Activated CD4-positive, alpha-beta T cell treated with anti-CD3 and anti-CD28 coated beads, Interleukin-2, amount 50 U/mL, for 24 hours (primary cell): ENCODE measurements at places on chromosomes 5 and 9.

GRCh38 chr5:95735406-95735805, 4.3 kb downstream of the RHOBTB3 start:
- no peak for DNase-seq

DNA sequence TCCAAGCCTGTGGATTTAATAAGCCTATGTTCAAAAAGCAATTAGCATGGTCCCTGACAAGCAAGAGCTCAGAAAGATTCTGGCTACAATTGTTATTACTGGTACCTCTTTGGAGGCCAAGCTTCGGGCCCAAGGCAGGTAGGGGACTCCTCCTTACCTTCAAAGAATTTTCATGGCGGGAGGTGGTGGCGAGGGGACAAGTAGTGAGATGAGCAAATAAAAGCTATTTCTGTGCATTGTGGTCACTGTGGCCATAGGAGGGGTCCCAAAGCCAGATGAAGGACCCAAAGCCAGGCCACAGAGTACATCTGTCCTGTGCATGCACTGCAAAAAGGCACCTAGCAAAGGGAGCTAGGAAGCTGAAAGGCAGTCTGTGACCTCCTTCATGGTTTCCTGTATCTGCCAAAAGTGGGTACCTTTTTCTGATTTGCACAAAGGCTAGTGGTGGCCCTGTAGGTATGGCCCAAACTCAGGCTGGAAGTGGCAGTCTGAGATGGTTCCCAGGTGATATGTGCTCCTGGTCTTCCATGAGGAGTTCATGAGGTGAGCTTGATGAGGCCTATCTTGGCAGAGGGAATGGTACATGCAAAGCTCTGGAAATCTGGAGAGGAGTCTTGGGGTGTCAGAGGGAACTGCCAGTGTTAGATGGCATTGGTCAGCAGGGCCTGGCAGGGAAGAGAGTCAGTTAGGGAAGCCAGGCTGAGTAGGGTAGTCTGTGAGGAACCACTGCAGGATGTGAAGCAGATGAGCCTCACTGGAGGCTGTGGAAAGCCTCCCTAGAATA, 3.3 kb upstream of the CXXC5 start:
- no peak for DNase-seq

- DNase-seq = no peak
Measured at GRCh38 chr9:92669527-92669889, 423 bp downstream of the IPPK start.

DNA sequence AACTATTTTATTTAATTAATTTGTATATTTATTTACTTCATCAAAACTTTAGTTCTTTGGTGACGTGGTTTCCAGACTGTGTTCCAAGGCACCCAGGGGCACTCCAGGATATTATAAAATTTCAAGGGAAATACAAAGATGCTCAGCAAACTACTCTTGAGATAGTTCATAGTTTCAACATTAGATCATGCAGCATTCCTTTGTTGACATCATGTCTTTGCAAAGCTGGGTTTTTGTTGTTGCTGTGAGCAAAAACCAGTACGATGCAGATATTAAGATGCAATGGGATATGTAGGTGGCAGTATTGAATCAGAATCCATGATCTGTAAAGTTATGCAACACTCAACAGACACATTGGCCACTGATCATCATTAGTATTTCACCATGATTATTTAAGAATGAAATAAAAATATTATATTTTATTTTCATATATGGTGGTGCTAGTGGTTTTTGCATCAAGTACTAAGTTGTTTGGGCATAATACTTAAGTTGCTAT, 219.7 kb downstream of the ADCY2 start:
- DNase-seq = no peak

- DNase-seq = no peak
Measured at GRCh38 chr9:135983208-135984071, 22.3 kb upstream of the UBAC1 start.

DNA sequence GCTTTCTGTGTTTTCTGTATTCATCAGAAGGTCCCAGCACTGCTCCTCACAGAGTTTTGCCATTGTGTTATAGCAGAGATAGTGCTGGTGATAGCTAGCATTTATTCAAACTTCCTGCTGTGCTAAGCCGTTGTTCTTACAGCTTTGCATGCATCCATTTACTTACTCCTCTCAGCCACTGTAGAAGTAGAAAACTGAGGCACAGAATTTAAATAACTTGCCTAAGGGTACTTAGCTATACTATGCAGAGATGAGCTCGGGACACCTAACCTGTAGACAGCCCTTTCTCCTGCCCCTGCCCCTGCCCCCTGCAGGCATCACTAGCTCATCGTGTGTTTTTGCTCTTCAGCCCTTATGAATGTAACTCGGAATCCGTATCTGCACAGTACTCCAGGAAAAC, 227.6 kb downstream of the SAXO1 start:
- DNase-seq = no peak

DNA sequence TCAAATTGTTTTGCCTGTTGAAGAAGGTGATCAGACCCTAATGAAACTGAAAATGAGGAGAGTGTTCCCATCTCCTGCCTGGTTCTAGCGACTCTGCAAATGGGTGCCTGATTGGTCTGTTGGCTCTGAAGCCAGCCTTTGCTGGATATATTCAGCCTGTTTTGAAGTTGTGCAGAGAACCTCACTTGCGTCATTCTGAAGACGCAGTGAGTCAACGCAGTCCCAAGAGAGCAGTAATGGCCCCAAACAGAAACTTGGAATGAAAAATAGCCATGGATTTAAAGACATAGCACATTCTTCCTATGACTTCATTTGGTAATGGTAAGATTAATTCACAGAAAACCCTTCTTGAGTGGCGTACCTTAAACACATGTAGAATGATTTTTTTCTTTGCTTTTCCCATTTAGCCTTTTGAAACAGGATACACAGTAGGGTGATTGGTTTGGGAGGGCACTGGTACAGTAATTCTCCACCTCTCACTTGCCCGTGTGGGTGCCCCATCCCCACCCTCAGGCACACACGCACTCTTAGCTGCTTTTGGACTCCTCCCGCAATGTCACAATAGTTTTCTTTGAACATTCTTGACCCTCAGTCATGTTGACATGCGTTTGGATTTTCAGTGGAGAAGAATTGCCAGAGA, 54.1 kb upstream of the ABL1 start:
- no peak for DNase-seq

DNA sequence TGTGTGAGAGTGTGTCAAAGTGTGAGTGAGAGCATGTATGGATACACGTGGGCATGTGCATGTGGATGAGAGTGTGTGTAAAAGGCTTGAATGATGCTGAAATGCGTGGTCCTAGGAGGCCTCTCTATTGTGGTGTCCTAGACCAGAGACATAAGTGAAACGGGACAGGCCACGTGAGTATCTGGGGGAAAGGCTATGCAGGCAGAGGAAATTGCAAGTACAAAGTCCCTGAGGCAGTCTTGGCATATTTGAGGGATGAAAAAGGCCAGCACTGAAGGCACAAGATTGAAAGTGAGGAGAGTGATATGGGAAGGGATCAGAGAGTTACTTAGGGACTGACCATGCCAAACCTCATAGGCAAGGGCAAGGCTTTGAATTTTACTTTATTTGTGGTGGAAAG, 67.2 kb upstream of the CCDC152 start:
- DNase-seq = no peak

GRCh38 chr5:137099651-137100050, 399.5 kb downstream of the SPOCK1 start:
- DNase-seq = no peak

DNA sequence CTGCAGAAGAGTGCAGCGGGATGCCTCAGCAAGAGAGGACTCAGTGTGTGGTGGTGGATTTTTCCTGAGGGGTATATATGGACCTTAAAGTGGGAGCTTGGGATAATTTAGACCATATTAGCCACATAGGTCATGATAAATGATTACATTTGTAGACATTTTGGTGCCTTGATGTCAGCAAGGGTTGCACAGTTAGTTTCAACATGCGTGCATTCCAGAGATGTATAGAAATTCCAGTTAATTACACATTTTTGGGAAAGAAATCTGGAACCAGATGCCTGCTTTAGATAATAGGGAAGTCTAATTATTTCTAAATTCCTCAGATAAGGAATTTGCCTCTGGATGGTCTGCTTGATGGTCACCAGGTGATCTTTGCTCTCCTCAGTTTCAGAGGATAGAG, 440.6 kb upstream of the PAPPA start:
- DNase-seq = no peak

GRCh38 chr9:108081112-108081511, 591.5 kb upstream of the KLF4 start:
- no peak for DNase-seq

GRCh38 chr5:130436430-130436829, 532.2 kb downstream of the CHSY3 start:
- DNase-seq = no peak

DNA sequence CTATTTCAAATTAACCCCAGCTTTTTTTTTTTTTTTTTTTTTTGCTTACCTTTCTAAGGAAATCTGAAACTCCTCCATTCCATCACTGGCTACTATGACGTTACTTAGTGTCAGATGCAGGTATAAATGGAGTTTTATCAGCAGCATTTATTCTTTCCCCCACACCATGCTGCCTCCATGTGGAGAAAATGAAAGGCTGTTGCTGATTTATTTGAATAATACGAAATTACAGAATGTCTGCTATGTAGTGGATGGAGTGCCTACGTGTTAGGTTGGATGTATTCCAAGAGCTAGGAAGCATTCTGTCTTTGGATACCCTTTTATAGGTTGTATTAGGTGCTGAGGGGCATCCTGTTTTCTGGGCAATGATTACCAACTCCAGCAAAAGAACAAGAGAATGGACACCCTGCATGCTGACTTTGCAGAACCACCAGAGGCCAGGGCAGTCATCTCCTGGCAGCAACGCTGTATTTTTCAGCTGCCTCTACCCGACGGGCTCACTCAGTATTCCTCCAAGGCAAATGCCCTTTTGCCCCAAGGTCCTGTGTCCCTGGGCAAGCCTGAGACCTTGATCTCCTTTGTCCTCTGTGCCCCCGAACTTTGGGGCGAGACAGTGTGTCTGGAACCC, 199.5 kb downstream of the ALDH1A1 start:
- no peak for DNase-seq

DNA sequence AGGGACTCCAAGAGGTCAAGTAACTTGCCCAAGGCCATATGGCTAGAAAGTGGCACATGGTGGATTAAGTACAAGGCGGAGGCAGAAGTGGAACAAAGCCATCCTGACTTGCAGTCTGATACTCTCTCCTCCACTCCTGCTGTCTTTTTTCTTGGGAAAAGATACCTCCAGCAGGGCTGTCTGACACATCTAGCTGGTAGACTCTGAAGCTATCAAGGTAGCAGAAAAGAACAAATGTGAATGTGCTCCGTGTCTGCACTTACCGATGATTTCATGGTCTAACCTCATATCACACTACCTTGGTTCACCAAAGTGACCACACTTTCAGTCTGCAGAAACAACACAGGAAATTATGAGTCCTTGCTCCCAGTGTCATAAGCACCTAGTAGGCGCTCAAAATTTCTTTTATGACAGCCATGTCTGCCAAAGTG, 284.8 kb downstream of the CRB2 start:
- DNase-seq = no peak

GRCh38 chr9:137445930-137446431, 4.8 kb upstream of the ENTPD8 start:
- DNase-seq = no peak

GRCh38 chr5:15020736-15021135, 149.2 kb upstream of the ANKH start:
- DNase-seq = no peak

DNA sequence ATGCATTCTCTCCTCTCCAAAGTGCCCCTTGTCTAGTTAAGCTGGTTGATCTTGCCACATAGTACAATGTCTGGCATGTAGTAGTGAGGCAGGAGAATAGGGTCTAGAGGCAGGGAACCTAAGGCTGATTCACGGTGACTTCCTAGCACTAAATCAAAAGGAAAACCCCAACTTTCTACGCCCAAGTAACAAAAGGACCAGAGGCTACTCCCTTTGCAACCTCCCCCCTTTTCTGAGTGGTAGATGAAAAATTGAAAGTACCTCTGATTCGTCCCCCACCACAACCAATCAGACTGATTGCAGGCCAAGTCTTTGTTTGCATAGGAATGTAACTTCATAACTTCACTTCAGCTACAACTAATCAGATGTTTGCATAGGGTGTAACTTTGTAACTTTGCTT, 278.8 kb downstream of the PSAT1 start:
- DNase-seq = no peak

- no peak for DNase-seq
Measured at GRCh38 chr5:15757619-15758018, 257.6 kb downstream of the FBXL7 start.

- no peak for DNase-seq
Measured at GRCh38 chr9:137589441-137590122, 730 bp downstream of the ZMYND19 start.

DNA sequence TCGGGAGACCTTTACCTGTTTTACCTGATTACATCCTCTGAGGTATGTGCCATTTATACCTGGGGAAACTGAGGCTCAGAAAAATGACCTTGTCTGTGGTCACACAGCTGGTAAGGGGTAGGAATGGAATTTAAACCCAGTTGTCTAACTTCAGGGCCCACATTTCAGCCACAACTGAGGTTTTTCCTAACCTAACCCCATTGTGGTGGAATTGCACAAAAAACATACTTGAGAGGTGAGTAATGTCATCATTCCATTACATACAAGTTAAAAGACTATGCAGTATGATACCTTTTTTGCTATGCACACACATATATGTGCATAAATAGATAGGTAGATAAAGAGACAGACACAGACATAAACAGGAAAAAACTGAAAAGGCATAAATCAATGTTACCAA, 14.1 kb downstream of the FGF1 start:
- no peak for DNase-seq
